ENCODE measurements at places on chromosomes 16 and 17.

DNA sequence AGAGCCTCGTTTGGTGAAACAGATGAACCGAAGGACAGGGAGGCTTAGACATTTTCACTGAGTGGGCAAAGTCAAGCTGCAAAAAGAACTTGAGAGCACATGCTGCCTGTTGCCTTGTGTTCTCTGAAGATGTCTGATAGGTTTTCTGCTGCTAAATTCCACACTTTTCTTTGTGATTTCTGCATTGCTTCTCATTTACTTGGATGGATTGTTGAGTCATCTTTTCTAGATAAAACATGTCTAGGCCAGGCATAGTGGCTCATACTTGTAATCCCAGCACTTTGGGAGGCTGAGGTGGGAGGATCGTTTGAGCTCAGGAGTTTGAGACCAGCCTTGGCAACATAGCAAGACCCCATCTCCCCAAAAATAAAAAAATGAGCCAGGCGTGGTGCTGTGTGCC lies 80.4 kb upstream of the CLEC18A start:
- DNase-seq, result no peak

DNA sequence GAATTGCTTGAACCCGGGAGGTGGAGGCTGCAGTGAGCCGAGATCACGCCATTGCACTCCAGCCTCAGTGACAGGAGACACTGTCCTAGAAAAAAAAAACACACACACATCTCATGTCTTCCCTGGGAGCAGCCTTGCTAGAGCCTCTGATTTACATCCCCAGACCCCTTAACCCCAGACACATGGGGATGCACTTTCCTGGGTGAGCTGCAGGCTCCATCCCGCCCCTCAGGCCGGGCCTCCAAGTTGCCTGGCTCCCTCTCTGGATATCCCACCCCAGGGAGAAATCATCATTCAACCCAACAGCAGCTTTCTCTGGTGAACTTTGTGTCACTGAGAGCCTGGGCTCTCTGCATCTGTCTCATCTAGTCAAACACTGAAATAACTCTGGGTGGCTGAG lies 21.5 kb downstream of the SRL start:
- no peak for DNase-seq

- DNase-seq, result no peak
Observed at GRCh38 chr16:6709736-6710135, 622.9 kb upstream of the RBFOX1 start.

DNA sequence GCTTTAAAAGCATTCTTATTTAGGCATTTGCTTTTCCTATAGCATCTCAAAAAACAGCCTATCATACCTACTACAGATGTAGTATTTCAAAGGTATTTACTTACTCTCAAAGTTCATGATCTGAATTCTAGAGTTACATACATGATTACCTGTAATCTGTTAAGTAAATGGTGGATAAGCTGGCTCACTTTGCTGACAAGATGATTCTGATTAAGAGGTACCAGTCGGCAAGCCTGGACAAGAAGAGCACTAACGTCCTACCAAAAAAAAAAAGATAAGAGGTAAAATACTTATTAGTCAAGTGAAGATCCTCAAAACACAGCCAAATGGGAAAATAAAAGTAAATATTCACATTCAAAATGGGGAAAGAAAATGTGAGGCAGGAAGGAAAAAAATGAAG lies 2.7 kb downstream of the HEATR6 start:
- no peak for DNase-seq

DNA sequence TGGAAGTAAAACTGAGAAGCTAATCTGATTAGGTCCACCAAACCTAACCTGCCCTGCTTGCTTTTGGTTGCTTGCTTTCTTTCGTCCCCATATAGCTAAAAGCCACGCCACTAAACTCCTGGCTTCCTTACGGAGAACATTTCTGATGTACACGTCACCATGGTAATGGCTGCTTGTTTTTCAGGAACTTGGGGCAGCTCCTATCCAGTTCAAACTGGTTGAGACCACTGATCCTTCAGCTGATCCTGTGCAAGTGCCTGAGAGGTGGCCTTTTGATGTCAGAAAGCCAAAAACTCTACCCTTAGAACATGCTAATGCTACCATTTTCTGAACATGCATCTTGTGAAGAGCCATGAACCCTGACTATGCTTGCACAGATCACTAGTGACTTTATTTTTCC lies 14.4 kb upstream of the DHRS7C start:
- DNase-seq, result no peak

DNA sequence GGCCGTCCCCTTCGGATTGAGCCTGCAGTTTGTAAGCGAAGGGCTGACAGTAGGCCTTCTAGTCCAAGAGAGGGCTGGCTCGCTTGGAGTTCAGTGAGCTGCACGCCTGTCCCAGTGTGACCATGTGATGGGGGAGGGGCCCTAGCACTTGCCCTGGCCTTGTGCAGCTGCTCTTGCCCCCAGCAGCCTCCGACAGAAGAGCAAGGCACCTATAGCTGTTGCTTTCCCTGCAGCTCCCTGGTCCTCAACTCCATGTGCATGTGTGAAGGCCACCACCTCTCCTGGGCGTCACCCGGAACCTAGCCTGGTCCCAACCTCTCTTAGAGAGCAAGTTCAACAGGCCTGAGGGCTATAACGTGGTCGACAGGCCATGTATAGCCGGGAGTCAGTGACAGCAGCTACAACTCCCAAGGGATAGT lies 5.6 kb downstream of the SPHK1 start:
- DNase-seq, result no peak

- DNase-seq, result peak; percentile 15
Observed at GRCh38 chr17:17080181-17080631, 37.9 kb downstream of the MPRIP start.

GRCh38 chr17:8413328-8413727 lies 15.7 kb upstream of the RNF222 start:
- no peak for DNase-seq

- no peak for DNase-seq
Observed at GRCh38 chr17:43316522-43317142, 82.2 kb upstream of the ARL4D start.

GRCh38 chr16:4322121-4323052 lies 6.5 kb downstream of the GLIS2 start:
- DNase-seq, result no peak

- no peak for DNase-seq
Observed at GRCh38 chr17:75645501-75645888, 12.3 kb downstream of the SMIM5 start.

DNA sequence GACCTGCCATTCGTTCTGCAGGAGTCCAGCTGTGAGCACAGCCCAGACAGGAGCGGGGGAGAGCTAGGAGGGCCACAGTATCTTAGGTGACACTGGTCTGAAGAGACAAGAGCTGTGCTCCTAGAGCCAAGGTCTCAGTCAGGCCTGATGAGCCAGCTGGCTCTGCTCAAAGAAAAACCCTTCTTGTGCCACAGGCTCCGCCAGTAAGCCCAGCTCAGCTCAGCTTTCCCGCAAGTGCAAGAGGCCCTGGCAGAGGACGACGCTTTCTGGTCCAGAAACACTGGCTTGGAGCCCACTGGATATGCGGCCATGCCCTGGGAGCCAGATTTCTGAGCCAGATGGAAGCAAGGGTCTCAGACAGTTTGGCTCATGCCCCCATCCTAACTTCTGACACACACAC lies 23.9 kb downstream of the PEMT start:
- peak; percentile 68 for DNase-seq

DNA sequence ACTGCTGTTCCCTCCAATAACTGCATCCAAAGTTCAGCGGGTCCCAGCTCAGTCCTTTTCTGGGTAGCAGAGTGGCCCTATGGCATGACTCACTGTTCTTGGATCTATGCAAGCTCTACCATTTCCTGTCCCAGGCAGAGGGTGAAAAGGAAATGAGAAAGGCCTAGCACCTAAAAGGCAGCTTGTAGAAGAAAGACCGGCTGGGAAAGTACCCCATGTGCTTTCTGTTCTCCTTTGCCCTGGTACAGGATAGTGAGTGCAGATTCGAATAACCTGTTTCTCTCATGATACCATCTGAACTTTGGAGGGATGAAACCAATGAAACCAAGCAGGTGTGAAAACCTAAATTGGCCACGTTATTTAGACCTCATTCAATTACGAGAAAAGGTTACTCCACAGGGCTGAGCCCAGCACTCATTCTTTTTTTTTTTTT lies 12.7 kb upstream of the HASPIN start:
- DNase-seq, result no peak

DNA sequence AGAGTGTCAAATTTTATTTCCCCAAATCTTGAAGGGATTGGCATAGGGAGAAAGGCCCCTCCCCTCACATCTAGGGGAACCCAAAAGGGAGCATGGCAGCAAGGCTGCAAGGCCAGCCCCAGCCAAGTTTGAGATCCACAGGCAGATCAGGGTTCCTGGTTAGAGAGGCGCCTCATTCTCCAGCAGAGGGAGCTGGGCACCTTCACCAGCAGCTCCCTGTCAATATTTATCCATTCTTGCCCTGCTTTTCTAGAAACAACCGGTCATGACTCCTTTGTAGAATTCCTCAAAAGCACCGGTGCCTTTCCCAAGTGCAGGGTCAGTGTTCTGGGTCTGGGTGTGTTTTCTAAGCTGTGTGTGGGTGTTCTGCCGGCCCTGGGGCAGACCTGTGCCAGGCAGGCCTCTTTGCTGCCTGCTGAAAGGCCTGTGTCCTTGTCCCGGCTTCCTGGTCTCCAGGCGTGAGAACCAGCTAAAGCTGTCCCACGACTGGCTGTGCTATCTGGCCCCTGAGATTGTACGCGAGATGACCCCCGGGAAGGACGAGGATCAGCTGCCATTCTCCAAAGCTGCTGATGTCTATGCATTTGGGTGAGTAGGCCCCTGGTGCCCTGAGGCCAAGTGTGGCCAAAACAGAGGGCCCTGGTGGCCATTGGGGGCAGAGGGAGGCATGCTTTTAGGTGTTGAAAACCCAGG lies 21.2 kb upstream of the LGALS9 start:
- no peak for DNase-seq

DNA sequence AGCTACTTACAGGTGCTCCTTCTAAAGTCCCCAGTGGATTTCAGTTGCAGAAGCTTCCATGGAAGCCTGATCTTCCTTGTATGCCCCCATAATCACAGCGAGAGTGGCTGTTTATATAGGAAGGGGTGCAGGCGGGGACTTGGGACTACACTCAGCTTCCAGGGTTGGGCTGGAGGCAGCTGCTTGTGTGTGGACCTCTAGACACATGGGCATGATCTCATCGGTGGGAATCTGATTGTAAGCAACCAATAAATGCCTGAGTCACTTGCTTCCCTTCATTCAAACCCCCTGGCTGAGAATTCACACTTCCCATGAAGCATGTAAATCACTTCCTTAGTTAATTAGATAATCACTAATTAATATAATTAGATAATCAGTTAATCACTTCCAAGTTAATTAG lies 1.0 kb upstream of the KRT20 start:
- DNase-seq, result no peak

DNA sequence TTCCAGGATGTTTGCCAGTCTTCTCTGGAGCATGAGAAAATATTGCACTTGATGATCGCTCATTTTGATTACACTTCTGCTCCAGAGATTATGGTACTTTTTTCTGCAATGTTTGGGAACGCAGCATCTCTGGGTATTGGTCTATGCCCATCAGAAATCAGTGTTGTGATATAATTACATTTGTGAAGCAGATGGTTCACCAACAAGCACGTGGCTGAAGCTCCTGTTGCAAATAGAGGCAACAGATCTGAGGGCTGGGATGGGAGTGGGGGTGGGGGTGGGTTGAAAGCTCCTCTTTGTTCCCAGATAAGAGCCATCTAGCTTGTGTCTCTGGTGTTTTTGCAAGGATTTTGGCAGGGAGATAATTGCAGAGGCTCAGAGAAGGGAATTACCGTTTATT lies 252.3 kb downstream of the SHISA9 start:
- no peak for DNase-seq

DNA sequence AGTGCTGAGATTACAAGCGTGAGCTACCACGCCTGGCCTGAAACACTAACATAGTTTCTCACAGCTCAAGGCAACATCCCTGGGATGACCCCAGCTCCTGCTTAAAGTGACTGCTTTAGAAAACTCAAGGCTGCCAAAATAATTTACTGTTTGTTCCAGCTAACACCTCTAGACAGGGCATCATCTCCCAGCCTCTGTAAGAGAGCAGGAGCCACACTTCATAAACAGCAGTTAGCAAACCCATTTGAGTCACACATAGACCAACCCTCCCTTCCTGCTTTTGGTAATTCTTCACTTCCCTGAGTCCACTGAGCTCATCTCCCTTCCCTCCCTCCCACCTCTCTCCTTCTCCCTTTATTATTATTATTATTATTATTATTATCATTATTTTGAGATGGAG lies 201.3 kb downstream of the XYLT1 start:
- DNase-seq, result no peak

- no peak for DNase-seq
Observed at GRCh38 chr17:58268326-58268725, 12.4 kb downstream of the MPO start.

DNA sequence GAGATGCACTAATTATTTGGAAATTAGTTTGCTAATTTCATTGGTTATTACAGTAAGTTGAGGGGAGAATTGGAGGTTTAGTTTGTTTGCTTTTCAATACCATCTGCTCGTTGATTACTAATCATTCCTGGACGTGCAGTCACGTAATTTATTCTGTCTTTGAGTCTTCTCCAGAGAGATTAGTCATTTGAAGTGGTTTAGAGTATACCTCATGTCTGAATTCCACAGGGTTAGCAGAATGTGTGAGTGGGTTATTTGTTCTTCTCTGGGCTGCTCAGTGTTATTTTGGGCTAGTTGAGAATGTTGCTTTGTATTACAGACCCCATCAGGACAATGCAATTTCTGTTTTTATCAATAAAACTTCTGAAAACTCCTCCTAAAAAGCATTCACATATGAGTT lies 265.0 kb downstream of the RBFOX1 start:
- DNase-seq, result no peak

GRCh38 chr17:30344283-30345088 lies 10.6 kb upstream of the TMIGD1 start:
- DNase-seq, result peak; percentile 49

GRCh38 chr16:11232852-11233726 lies 22.9 kb downstream of the SOCS1 start:
- no peak for DNase-seq

GRCh38 chr16:77840093-77840492 lies 51.7 kb downstream of the VAT1L start:
- no peak for DNase-seq

DNA sequence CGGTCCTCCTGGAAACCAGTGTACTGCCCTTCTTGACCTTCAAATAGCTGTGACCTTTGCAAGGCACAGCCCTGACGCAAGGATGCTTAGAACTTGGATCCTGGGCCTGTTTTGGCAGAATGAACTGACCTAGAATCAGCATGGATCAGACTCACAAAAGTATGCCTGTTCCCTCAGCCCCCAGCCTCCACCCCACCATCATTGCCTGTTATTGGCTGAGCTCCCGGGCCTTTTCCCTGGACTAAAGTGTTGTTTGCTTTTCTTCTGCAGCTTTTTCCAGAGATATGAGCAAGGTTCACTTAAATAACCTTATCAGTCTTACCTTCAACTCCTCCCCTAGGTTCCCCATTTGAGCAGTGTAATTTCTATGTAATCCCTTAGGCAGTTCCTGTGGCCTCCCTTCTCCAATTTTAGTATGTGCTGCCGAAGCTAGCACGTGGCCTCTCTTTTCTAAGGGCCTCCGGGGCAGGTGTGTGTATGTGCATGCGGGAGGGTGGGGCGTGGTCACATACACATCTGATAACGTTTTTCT lies 347.4 kb downstream of the MAF start:
- DNase-seq, result no peak
